ENCODE measurements at places on chromosomes 16 and 17.

DNA sequence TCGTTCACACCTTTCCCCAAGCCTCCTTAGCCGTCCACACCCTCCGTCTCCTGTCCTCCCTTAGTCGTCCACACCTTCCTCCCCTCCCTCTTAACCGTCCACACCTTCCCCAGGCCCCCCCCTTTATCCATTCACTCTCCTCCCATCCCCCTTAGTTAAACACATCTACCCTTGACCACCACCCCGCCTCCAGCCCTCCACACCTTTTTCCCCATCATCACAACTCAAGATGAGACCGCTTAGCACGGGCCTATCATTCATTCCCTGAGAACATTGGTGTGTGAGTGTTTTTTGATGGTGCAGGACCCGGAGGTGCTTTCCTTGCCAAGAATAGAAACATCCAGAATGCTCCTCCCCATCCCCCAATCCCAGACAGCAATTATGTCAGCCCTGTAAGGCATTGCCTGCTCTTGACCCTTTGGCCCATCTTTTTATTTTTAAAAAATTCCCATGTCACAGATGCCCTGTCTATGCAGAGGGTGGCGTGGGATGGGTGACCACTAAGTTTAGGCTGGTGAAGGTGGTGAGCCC is 1.4 kb downstream of the TENT4B start:
- DNase-seq, result no peak

- peak; percentile 90 for DNase-seq
Measured at GRCh38 chr17:66351033-66351432, 48.6 kb downstream of the PRKCA start.

- no peak for DNase-seq
Measured at GRCh38 chr16:15031586-15031985, 24.3 kb downstream of the NTAN1 start.

DNA sequence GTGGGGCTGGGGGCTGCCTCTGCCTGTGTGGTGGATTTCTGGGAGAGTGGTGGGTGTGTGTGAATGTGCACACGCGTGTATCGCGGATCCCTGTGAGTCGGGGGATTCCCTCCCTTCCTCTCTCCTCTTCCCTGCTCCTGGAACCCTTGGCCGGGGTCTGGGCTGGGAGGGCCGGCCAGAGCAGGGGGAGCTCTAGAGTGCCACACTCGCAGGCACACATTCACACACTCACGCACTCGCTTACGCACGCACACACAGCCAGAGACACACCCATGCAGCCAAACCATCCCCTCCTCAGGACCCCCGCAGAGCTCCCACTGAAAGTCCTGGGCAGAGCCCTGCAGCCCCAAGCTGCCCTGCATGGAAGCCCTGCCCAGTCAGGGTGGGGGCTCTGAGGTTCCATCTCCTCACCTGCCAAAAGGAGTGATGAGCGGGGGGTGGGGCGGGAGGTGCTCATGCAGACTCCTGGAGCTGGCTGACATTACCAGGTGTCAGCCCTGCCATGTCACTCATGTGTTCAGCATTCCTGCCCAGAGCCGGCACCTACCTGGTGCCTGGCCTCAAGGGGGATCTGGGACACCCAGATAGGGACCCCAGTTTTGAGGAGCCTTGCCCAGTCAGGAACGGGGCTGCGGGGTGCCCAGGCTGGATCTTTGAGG is 1.9 kb downstream of the NECAB2 start:
- DNase-seq, result no peak

DNA sequence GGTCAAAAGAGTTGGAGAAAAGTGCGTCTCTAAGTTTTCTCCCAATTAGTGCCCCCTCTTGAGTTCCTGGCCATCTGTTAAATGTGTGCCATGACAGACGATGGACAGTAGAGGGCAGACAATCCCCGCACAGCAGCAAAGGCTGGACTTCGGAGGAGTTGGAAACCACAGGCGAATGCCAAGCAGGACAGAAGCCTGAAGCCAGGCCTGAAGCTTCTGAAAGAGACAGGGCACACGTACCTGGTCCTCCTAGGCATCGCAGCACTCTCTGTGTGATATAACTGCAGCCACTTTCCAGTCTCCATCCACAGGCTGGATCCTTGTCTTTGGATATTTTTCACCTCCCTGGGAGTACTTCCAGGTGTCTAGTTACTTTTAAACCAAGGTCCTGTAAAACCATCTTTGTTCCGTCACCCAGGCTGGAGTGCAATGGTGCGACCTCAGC is 14.5 kb downstream of the C17orf100 start:
- peak; percentile 90 for DNase-seq

GRCh38 chr16:63702981-63703590 is 1418.8 kb downstream of the CDH11 start:
- DNase-seq, result peak; percentile 70

DNA sequence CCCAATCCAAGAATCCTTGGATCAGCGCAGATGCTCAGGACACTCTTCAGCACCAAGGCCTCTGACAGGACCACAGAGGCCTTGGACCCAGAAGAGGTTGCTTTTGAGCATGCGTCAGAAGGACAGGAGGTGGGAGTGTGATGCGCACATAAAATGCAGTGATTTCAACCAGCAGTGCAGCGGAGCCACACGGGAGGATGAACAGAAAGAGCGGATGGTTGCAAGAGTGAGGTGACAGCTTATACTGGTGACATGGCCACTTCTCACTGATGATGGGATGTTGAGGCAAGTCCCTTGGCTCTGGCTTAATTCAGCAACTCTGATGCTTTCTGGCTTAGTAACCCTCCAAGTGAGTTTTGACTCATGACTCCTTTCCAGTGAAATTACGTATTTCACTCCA is 25.2 kb upstream of the ERN1 start:
- no peak for DNase-seq

DNA sequence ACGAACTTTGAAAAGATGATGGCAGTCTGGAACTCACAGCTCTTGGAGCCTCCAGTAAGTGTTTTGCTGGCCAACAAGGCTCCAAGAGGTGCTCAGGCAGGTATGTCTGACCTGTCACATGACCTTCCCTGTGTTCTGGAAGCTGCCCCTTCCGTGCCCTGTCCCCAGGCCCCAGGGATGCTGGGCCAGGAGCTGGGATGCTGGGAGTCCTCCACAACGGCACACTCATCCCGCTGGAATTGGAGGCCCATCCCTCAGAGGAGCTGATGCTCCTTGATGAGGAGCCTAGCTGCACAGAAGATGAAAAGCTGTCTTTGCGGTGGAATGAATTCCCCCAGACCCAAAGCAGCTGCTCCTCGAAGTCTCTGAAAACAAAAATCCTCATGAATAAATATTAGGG is 47.8 kb downstream of the HOXB1 start:
- DNase-seq, result no peak

DNA sequence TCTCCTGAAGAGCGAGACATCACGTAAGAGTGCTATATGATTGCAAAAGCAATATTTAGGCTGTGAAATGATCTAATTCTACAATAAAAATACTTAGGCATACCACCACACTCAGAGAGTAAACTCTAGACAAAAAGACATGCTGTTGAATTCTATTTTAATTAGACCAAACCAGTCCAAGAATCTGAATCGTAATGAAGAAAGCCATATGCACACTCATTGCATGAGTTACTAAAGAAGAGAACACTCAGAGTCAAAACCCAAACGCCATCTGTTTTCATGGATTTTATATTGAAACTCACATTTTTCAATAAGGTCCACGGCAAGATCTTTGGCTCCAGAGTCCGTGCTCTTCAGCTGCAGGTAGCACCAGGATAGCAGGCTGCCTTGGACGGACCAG is 65.2 kb downstream of the ZZEF1 start:
- DNase-seq, result no peak

All from kidney (tissue), 22 donors.